Stimulated activated CD4-positive, alpha-beta T cell treated with anti-CD3 and anti-CD28 coated beads, Interleukin-1b, Interleukin-23, amount 100 ng/mL, for 48 hours (primary cell): ENCODE measurements at places on chromosomes 13 and 19.
A peak's percentile ranks its signal among the peaks of the same experiment; 100 is the strongest.

DNA sequence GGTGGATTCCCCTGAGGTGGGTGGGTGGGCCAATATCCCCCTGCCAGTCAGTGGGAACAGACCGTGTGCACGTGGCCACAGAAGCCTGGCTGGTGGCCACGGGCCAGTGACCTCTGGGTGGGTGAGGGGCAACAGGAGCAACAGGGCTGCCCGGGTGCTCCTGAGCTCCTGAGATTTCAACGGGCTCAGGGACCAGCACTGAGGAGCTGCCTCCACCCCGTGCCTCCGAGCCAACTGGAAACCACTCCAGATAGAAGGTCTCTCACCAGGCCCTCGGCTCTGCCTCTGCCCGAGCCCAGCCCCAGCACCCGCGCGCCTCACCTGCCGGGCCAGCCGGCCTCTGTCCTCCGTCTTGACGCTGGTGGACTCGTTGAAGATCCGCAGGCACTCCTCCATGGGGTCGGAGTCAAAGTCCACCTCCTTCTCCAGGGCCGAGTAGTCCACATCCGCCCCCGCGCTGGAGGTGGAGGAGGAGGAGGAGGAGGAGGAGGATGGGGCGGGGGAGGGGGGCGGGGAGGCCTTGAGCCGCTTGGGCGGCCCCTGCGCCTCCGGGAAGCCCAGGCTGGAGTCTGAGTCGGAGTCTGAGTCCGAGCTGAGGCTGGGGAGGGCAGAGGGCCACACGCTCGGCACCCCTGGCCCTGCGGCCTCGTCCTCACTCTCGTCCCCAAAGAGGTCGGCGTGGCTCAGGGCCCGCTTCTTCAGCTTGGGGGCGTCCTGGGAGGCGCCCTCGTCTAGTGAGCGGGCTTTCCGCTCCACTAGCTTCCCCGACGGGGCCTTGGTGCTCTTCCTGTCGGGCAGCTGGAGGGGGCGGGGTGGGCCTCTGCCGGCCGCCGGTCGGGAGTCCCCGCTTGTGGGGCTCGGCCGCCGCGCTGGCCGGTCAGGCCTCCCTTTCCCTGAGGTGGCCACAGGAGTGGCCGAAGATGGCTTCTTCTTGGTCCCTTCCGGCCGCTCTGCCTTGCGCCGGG lies 14.8 kb upstream of the ATP8B3 start:
- no peak for DNase-seq

GRCh38 chr13:83508771-83509301 lies 373.4 kb downstream of the SLITRK1 start:
- DNase-seq: no peak

- DNase-seq: no peak
Measured at GRCh38 chr13:72004784-72005374, 137.9 kb upstream of the DACH1 start.

- DNase-seq: no peak
Measured at GRCh38 chr13:24099490-24099889, 61.0 kb upstream of the SPATA13 start.

DNA sequence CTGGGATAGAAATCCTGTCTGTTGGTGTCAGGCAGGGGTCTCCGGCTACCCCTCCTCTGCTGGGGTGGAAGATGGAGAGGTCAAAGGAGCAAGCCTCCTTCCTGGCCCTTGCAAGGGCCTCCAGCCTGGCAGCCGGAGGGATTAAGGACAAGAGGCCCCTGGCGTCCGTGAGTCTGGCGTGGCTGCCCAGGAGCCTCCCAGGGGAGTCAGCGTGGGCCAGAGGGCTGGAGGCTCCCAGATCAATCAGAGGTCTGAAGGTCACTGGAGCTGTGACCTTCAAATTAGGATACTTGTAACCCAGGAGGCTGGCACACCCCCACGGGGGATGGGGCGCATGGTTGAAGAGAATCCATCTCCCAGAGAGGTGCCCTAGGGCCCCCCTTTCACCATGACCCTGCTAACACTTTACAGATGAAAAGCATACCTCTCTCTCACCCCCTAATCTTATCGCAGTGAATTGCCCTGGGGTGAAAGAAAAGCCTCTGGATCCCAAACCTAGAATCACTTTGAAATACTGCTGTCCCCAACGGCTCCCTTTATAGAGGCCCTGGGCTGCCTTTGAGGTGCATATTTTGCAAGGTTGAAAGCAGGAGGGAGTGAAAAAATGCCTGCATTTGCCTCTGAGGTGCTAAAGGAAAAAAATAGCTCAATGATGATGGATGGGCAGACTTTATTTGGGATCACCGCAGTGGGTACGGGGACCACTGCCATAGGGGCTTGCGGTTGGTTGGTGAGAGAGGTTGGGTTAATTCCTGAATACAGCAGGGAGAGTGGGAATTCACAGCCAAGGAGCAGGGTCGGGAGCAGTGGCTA lies 44.9 kb upstream of the PEG3 start:
- DNase-seq: no peak

- DNase-seq: no peak
Measured at GRCh38 chr19:36638862-36639510, 27.7 kb downstream of the ZNF461 start.

GRCh38 chr13:39034085-39034484 lies 3.8 kb downstream of the PROSER1 start:
- no peak for DNase-seq

GRCh38 chr19:42412227-42412626 lies 15.0 kb downstream of the LIPE start:
- DNase-seq: no peak

DNA sequence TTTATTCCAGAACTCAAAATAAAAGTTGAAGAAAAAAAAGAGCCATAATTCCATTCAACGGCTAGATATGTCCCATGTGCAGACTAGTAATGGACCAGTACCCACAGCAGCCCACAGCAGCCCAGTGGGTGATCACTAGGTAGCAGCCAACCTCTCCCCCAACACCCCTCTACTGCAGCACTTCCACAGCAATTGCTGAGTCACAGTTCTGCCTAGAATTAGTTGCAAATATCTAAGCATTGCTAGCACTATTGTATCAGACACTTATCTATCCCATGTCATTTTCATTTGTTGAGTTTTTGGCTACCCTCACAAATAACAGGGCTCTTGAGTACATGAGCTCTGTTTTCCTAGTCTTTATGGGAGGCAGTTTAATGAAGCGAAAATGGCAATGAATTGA lies 258.7 kb downstream of the RAP2A start:
- no peak for DNase-seq

DNA sequence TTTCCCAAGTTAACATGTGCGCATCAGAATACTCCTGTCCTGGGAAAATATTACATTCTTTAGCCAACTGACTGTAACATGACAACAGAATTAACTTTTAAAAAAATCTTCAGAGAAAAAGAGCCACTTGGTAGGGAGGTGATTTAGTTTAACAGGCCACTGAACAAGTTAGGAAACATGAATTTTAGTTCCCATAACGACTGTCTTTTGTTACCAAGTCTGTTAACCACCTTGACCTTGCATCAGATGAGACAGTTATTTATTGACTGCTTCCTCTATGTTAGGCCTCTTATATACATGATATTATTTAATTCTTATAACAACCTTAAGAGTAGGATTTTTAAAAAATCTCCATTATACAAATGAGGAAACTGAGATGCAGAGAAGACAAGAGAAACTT lies 268.6 kb downstream of the NDFIP2 start:
- no peak for DNase-seq

DNA sequence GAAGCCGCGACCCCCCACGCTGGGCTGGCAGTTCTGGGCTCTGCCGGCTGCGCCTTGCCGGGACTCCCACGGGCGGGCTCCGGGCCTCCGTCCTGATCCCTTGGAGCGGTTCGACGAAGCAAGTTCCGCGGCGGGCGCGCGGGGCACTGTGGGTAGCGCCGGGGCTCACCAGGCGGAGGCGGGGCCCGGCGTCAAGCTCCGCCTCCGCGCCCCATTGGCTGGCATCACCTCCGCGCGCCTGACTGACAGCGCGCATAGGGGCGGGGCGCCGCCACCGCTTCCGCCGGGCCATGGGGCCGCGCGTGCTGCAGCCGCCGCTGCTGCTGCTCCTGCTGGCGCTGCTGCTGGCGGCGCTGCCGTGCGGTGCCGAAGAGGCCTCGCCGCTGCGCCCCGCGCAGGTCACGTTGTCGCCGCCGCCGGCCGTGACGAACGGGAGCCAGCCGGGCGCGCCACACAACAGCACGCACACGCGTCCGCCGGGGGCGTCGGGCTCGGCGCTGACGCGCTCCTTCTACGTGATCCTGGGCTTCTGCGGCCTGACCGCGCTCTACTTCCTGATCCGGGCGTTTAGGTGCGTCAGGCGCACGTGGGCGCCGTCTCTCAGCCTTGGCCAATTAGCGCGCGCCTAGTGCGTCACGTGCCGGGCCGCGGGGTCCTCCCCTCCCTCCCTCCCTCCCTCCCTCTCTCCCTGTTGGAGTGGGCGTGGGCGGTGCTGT lies at the start of gene FAM174C:
FAM174C (plus strand) TSS at position 271 of the 716 bp plus-strand sequence; CDS start at position 291, 20 bp downstream.
- DNase-seq: peak; percentile 98

DNA sequence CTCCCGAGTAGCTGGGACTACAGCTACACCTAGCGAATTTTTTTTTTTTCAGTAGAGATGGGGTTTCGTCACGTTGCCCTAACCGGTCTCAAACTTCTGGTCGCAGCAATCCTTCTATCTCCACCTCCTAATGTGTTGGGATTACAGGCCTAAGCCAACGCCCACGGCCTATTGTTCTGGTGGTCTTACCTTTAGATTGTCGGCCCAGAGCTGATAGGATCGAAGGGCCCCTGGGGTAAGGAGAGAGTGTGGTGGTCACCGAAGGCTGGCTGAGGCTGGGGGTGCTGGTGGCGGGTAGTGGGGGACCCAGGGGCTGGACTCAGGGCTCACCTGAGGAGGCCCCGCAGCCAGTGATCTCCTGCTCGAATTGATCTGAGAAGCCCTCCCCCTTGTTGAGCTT lies 7.0 kb downstream of the CRB3 start:
- no peak for DNase-seq

- DNase-seq: no peak
Measured at GRCh38 chr19:48726556-48726955, 7.0 kb upstream of the MAMSTR start.

DNA sequence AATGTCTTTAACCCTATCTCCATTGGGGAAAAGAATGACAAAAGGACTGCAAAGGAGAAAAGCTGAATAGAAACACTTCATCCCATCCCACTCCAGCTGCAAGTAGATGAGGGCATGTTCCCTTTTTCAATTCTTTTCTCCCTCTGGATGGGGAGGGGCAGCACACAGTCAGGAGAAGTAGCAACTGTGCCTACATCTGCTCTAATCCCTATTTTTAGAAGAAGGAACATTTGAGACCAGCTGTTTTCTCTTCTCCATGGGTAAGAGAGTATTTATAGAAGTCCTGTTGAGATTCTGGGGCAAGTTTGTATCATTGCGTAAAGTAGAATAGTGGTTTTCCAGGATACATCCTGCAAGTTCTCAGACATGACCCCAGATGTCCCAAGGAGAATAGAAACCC lies 9.3 kb upstream of the GTF3A start:
- DNase-seq: no peak

GRCh38 chr13:31093145-31093885 lies 68.4 kb downstream of the HSPH1 start:
- no peak for DNase-seq

DNA sequence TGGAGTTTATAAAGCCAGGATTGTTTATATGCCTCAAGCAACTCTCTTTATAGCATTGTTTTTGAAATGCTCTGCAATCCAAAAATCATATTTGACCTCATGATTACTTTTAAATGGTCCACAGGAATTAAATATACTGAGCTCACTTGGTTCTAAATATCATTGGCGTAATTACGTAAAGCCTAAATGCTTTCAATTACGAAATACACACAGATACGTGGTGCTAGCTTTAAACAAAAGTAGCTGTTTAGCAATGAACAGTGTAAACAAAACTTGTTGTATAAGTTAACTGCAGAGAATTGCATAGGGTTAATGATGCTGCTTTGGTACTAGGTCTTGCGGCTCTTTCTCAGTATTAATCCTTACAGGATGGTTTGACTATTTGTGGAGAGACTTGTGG lies 346.6 kb downstream of the COG6 start:
- no peak for DNase-seq

GRCh38 chr13:92436924-92437323 lies 789.7 kb upstream of the GPC6 start:
- DNase-seq: no peak

DNA sequence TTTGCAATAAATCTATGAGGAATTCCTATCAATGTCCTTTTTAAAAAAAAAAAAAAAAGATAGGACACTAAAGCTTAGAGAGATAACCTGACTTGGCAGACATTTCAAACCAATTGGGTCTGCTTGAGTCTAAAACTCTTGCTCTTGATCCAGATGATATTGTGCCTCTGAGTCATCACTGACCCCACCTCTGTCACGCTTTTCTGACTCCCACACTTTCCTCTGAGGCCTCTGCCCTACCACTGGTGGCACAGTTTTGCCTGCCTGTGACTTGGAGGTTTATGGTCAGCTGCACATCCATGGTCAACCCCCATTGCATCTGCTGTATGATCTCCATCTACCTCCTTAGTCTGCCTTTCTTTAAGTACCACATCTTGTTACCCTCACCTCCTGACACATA lies 328.7 kb downstream of the SPRY2 start:
- no peak for DNase-seq

- DNase-seq: no peak
Measured at GRCh38 chr13:109408591-109409382, 377.6 kb downstream of the IRS2 start.

- no peak for DNase-seq
Measured at GRCh38 chr19:50422397-50423278, 3.9 kb downstream of the SPIB start.

GRCh38 chr19:51571599-51571998 lies 516 bp downstream of the ZNF175 start:
- no peak for DNase-seq

DNA sequence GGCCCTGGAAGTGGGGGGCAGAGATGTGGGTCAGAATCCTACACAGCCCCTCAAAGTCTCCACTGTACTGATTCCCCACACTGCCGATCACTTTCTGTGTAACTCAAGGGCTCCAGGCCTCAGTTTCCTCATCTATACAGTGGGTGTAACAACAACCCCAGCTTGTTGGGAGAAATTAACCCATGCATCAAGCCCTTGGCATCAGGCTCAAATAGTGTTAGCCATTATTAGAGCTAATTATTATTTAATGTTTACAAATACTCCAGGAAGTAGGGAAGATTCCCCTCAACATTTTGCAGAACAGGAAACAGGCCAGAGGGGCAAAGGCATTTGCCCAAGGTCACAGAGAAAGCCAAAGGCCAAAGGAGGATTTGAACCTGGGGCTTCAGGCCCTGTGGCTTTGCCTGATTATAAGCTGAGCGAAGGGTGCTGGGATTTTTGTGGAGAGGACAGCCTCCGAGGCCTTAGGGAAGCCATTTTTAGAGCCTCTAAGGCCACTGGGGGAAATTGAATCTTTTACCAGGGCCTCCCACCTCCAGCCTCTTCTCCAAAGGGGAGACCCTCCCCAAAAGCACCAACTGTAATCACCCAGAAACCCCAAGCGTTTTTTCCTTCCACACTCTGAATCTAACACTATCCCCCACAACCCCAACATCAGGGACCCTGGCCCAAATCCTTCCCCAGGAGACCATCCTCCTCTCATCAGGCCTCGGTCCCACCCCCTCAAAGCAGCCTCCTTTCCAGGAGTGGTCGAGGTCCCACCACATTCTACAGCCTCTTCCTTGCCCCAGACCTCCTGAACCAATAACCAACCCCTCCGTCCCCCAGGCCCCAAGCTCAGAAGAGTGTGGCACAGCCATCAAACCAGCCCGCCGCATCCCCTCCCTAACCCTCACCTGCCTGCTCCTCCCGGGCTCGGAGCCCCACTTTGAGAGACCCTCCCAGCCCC lies 1.1 kb downstream of the FKBP8 start:
- DNase-seq: no peak
